Mesenteric fat pad (tissue), 1 donor: ENCODE measurements at places on chromosomes 1 and 21. TPM values are rescaled to one million over a fixed set of nuclear protein-coding genes. Genes with fewer than 3 reads are reported as not detected.

DNA sequence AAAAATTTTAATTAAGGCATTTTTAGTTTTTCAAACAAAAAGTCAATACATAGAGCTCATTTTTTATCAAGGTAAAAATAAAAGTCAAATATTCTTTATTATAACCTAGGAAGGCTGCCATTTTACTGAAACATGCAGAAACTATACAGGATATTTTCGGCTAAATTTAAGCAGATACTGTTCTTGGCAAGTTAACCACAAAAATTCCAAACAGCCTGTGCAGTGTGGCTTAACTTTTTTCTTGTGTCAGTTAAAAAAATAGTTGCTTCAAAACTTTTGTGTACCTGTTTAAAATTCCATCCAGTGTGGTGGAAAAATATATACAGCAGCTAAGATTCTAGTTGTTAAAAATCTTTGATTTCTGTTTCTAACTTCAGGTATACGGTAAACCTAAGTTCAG lies 135.0 kb downstream of the ATP5PO start:
- DNase-seq: no peak

GRCh38 chr21:28345934-28346333 lies 646.7 kb downstream of the LTN1 start:
- DNase-seq: no peak

Gene ARHGEF10L
- total RNA-seq: 37.0 TPM

Gene LRRC7
- total RNA-seq: 0.03 TPM

DNA sequence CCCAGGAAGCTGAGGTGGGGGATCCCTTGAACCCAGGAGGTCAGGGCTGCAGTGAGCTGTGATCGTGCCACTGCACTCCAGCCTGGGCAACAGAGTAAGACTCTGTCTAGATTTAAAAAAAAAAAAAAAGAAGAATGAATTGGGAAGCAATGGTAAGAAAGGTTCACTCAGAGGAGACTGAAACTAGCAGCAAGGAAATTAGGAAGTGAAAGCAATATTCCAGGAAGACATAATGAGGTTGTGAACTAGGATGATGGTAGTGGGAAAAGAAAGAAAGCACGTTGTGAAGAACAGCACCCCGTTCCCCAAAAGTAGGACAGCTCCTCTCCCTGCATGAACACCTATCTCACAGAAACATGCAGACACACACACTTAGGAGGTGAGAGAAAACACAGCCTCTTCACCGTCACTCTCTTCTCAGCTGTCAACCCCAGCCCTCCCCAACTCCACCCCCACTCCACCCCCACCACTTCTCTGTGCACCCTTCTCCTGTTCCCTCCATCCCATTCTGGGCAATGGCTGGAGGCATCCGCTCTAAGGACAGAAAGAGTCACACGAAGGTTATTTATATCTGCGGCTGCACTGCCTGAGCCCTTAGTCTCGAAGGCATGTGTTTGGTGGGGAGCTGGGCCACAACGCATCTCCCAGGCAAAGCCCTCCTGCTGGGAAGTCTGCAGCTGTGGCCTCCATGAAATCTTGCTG lies 101.8 kb upstream of the LPGAT1 start:
- no peak for DNase-seq

GRCh38 chr1:227317011-227317451 lies 1.3 kb downstream of the CDC42BPA start:
- DNase-seq: no peak
